Central memory CD4-positive, alpha-beta T cell (primary cell): ENCODE measurements at places on chromosomes 1 and 21.

GRCh38 chr1:88063605-88064004 lies 620.5 kb upstream of the PKN2 start:
- no peak for DNase-seq

DNA sequence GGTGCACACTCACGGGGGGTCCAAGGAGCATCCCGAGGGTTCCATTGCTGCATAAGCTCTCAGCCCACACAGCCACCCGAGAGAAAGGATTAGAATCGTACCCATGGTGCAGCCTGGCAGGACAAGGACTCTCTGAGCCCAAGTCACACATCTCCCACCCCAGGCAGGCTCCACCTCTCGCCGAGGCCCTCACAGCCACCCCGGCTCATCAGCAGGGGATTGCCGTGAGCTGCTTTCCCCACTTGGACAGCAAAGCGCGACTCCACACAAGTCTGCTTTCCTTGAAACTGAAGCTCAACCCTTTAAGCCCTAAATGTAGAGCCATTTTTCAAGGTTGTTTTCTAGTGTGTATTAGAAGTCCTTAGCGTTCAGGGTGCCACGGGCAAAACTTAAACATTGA lies 306.4 kb upstream of the VAMP3 start:
- DNase-seq, result no peak

- DNase-seq, result peak; percentile 77
Measured at GRCh38 chr1:92080128-92080985, at the start of gene BTBD8. Gene BTBD8, plus strand, starts transcription at chr1:92080345. Its CDS starts 227 bp downstream, at chr1:92080572.

- DNase-seq, result no peak
Measured at GRCh38 chr1:86114816-86115400, 41.7 kb downstream of the COL24A1 start.

GRCh38 chr1:19340387-19340937 lies 28.3 kb downstream of the SLC66A1 start:
- DNase-seq, result no peak

DNA sequence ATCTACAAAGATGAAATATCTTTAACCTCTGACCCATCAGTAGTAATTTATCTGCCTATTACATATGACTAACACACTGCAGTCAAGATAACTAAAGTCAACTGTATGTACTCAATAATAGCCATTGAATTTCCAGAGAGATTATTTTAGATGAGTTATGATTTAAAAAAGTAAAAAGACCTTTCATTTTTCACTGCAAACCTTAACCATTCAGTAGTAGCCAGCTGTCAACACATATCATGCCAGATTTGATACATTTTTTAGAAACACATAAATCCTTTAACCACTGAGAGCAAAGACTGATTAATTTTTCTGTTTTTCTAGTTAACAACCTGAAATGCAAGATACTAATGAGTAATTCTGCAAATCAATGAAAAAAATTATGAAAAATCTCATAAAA lies 31.0 kb downstream of the PALMD start:
- DNase-seq, result no peak

GRCh38 chr1:61152066-61152465 lies 69.7 kb downstream of the NFIA start:
- DNase-seq, result no peak
